ENCODE measurements at places on chromosomes 1 and 21.

- no peak for DNase-seq
Measured at GRCh38 chr1:99591886-99592285, 54.0 kb upstream of the PALMD start.

DNA sequence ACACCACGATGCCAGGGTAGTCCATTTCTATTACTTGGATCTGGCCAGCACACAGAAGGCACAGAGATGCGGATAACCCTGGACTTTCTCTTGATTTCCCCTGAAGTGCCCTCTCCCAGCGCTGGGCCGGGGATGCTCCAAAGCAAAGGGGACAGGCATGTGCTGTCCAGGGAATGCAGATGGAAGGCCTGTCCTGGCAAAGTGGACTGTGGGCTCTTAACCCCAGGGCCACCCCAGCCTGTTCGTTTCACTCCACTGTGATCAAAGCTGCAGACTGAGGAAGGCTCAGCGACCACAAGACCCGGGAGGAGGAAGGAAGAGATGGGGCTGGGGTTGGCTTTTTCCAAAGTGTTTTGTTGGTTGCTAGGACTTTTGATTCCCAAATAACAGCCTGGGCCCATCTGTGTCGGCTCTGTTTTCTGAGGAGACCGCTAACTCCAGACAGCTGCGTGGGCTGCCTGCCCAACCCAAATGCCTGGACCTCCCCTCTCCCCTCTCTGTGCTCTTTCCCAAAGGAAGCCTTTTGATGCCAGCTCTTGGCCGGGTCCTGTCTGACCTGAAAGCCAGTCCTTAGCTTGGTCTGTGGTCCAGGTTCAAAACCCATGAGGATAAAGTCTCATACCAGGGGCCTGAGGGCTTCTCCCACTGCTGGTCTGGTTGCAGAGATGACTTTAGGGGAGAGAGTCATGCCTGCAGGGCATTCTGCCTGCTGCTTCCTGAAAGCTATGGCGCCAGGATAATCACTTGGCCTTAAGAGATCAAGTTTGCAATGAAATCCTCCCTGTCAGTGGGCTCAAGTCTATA lies 119.6 kb upstream of the CD34 start:
- DNase-seq = no peak

- no peak for DNase-seq
Measured at GRCh38 chr1:22223176-22223575, 80.3 kb upstream of the WNT4 start.

DNA sequence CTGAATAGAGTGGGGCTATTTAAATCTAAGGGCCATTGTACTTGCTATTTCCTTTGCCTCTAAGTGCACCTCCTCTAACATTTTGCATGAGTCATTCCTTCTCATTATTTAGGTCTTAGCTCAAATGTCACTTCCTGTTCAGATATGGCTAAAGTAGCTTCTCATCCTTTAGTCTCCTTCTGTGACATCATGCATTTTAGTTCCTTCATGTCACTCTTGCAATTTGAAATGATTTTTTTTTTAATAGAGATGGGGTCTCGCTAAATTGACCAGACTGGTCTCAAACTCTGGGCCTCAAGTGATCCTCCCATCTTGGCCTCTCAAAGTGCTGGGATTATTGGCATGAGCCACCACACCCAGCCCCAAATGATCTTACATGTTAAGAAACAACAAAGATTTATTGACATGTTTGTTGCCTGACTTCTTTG lies 6.6 kb downstream of the TBX19 start:
- DNase-seq = no peak

DNA sequence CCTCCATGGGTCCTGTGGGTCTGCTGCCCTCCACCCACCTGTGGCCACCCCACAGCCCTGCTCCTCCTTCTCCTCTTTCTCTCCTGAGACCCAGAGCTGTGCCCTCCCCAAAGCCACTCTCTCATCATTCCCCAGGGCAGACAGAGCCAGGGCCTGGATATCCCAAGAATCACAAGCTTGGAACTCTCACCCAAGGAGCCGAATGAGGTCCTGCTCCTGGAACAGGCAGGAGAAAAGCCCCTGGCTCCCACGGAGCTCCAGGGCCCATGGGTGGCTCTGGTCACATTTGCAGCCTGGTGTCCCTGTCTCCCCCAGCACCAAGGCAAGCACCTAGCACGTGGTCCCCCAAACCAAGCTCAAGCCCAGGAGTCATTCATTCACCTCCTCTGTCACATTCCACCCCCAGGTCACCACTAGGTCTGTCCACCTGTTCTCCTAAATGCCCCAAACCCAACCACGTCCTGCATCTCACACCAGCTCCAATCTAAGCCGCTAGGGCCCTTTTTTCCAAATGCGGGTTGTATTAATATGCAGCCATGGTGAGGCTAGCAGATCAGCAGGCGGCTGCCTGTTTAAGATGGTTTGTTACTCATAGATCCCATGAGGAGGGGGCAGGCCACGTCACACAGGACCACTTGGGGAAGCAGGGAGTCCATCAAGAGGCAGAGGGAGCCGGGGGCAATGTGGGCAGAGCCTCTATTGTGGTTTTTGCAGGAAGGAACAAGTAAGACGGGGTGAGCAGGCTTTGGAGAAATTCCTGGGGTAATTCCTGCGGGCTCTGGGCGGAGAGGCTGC lies 215.5 kb upstream of the VAMP3 start:
- peak; percentile 9 for DNase-seq

GRCh38 chr1:45008076-45008475 lies 3.0 kb downstream of the HECTD3 start:
- no peak for DNase-seq

- DNase-seq = no peak
Measured at GRCh38 chr21:15493646-15494045, 236.1 kb upstream of the USP25 start.

GRCh38 chr1:175742790-175743459 lies 470 bp downstream of the TNR start:
- no peak for DNase-seq

GRCh38 chr1:44250068-44250781 lies 37.0 kb downstream of the DMAP1 start:
- no peak for DNase-seq

DNA sequence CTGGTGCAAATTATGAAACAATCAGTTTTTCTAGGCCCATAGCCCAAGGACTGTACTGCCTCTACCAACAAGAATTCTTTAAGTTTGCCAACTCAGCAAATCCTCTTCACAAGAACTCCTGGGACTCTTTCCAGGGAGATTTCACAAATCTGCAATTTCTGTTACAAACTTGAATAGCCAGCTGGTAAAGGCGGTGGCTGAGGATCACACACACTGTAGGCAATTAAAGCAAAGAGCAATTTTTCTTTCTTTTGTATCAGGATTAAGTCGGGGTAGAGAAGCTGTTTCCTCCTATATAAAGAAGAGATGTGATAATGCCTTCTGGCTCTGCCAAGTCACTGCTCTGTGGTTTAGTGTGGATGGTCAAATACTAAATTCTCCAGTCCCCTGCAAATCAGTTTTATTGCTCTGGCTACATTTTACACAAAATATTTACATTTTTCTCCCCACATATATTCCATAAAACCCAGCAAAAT lies 1.7 kb downstream of the ALDH9A1 start:
- DNase-seq = no peak

- no peak for DNase-seq
Measured at GRCh38 chr1:168065506-168065905, 71.2 kb downstream of the GPR161 start.

DNA sequence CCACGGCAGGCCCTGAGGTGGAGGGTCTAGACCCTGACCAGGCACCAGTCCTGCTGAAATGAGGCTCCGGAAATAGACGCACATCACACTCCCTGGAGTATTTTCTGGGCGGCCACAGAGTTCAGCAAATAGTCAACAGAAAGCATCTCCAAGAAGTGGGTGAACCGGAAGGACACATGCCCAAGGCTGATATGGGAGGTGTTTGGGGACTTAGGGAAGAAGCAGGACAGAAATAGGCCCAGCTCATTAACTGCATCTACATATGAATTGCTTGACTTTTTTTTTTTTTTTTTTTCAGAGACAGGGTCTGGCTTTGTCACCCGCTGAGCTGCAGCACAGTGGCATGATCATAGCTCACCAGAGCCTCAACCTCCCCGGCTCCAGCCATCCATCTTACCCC lies 36.5 kb upstream of the GPR157 start:
- no peak for DNase-seq

DNA sequence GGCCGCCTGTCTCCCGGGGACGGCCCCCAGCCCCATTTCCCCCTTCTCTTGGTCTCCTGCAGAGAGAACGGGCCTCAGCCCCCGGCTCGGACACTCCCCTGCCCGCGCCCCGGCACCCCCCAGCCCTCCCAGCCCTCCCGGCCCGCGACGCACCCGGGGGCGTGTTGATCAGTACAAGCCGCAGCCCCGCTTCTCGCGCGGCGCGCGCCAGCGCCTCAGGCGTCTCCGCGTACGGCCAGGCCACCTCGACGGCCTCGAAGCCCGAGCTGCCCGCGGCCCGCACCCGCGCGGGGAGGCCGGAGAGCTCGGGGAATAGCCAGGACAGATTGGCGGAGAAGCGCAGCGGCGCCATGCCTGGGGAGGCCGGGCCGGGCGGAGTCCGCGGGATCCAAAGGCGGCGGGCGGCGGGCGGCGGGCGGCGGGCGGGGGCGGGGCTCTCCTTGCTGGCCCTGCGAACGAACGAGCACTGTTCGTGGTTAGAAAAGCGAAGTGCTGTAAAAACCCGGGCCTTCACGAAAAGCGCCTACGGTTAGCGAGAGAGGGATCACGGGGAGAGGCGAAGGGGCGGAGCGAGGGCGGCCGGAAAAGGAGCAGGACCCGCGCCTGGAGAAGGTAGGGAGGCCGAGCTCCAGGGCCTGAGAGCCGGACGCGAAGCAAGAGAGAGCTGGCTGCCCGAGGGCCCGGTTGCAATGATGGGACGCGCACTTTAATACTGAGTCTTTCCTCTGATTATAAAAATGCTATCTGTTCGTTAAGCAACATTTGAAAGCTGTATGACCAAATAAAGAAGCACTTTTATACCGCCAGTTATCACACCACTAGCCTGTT lies at the start of gene HYI:
TSS of gene HYI (minus strand) at position 490 of the 828 bp plus-strand sequence. CDS start at position 352, 138 bp downstream.
- DNase-seq = peak; percentile 93

DNA sequence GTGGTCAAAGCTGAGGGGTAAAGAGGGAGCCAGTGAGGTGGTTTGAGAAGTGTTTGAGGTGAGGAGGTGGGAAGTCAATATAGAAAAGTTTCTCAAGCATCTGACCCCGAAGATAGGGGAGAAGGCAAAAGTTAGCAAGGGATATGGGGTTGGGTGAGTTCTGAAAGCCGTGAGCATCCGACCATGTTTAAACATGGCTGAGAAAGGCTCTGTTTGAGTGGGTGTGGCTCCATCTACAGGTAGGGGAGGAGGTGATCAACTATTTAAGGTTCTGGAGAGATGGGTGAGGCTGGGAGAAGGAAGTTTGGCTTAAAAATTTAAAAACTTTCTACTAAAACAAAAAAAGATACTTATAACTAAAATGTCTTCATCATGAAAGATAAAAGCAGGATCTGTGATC lies 273.8 kb downstream of the KCNJ6 start:
- DNase-seq = peak; percentile 8

DNA sequence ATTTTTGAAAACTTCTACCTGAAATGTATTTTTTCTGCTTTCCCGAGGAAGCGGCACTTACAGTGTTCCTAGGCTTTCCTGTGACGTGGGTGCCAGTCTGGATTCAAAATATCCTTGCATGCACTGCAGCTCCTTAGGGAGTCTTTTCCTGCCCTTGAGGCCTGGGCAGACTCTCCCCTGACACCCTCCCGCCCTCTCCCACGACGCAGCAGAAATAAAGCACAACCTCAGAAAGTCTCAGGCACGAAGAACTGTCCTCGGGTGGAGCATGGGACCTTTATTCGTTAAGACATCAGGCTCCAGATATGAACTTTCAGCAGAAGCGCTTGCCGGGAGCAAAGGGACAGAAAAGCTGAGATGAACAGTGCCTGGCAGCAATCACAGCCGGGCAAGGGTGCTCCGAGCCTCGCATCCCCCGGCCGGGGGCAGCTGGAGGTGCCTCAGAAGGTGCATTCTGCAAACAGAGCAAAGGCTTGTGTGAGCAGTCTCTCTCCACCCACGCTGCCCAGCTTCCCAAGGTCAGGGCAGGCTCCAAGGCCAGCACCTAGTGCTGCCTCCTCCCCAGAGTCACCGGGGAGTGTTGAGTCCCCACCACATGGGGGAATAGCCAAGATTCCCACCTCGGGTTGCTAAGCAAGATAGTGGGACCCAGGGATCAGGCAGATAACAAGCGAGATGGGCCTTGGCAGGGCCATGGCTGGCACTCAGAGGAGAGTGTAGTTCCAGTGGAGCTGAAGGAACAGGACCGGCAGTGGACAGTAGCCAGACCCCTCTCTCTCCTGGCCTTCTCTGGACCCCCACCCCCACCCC lies 3.2 kb downstream of the TFF3 start:
- DNase-seq = no peak

DNA sequence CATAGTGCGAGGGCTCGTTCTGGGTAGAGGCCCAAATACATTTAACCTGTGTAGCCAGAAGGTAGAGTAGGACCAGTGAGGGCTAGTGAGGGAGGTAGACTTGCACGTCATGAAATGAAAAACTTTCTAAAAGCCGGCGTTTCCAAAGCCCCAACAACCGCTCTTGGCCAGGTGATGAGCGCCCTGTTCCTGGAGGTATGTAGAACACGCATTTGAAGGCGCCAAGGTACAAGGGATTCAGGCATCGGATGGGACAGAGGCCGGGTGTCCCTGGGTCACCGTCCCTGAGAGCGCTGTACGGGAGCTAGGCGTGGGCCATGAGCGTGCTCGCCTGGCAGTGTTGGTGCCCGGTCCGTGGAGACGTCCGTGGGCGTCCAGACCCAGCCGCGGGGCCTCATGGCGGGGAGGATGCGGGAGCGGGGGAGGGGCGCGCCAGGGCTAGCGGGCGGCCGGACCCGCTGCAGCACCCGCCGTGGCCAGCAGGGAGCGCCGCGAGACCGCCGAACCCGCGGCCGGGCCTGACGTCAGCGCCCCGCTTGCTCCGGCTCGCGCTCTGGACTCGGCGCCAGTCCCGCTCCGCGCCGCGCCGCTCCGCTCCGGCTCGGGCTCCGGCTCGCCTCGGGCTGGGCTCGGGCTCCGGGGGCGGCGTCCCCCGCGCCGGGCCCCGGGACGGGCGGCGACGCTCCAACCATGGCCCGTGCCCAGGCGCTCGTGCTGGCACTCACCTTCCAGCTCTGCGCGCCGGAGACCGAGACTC lies at the start of gene PTPRU:
TSS of gene PTPRU (plus strand) at position 568 of the 757 bp plus-strand sequence. CDS start at position 691, 123 bp downstream.
- peak; percentile 81 for DNase-seq

DNA sequence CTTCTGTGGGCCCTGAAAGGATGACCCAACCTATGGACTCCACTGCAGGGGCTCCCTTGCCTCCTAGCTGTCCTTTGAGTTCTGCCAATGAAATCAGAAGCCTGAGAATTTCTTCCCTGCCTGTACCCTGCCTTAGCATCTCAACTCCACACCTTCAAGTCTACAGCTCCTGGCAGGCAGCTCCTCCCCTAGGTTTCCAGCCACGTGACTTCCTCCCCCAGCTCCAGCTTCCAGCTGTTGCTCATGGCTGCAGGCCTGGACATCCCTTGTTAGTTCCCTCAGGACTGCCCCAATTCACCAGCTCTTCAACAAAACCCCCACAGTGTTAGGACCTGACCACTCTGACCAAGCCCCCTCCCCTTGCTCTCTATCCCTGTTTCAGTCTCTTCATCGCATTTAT lies 2.4 kb downstream of the RCAN1 start:
- no peak for DNase-seq
